ENCODE measurements at places on chromosomes 3 and 15.

DNA sequence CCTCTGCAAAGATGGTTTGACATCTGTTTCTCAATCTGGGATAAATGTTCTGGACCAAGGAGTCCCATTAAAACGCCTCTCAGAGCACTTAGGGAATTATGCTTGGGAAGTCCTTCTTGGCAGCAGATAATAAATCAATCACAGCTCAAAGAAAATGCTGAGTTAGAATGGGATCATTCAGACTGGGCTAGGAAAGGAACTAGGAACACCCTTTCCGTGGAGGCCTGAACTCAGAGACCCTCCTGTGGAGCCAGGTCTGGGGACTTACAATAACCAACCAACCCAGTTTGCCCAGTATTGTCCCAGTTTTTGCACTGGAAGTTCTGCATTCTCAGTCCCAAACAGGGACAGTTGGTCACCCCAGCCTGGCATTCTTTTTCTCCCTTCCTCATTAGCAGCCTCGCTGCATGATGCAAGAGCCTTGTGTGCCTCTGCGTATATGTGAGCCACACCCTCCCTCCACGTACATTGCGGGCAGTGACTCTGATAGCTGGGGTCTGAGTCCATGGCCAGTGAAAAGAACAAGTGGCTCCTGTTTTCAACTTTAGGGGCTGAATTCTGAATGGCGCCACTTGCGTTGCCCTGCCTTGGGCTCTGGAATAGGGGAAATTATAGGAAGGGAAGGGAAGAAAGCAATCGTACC, 88.7 kb downstream of the SEMA5B start:
- no peak for DNase-seq

DNA sequence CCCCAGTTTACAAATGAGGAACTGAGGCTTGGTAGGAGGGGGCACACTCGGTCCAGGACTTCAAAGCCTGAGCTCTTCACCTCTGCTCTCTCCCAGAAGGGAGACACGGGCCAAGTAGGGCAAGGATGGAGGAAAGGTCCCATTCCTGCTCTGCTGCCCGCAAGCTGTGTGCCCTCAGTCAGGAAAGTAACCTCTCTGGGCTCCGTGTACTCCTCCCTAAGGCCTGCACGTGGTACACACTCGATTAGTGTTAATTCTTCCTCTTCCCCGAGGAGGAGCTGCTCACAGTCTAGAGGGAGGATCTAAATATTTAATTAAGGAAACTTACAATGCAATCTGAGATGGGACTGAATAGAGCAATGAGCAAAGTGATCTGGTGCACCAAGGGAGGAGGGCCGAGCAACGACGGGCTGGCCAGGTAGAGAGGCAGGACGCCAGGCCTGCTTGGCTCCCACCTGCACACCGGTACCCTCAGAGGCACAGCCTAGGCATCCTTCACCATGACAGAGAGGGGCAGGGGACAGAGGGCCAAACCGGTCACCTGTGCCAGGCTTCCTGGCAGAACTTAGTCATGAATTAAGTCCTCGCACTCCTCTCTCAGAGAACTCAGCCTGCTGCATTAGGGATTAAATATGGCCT, 47.2 kb upstream of the IQSEC1 start:
- no peak for DNase-seq

GRCh38 chr3:185825639-185826481, 1.0 kb upstream of the IGF2BP2 start:
- peak; percentile 70 for DNase-seq

DNA sequence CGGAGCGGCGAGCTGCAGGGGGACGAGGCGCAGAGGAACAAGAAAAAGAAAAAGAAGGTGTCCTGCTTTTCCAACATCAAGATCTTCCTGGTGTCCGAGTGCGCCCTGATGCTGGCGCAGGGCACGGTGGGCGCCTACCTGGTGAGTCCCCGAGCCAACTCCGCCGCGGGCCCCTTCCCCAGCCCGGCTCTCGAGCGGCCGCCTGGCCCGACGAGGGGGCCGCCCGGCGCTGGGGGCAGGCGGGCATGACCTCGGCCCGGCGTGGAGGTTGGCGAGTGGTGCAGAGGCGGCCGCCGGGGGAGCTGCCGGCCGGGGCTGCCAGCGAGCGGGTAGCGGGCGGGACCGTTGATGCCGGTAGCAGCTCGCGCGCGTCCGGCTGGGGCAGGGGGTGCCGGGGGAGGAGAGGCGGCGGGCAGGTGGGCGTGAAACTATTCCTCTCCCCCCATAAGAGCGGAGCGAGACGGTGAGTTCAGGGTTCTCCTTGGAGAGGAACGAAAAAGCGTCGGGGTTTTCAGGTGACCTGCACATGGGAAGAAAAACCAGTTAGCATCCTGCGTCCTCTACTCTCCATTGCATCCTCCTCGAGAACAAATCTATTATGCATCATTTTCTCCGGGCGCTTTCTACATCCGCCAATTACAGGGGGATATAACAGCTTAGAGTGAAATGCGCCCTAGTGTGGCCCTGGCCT, 585 bp downstream of the SLCO3A1 start:
- DNase-seq: peak; percentile 53

DNA sequence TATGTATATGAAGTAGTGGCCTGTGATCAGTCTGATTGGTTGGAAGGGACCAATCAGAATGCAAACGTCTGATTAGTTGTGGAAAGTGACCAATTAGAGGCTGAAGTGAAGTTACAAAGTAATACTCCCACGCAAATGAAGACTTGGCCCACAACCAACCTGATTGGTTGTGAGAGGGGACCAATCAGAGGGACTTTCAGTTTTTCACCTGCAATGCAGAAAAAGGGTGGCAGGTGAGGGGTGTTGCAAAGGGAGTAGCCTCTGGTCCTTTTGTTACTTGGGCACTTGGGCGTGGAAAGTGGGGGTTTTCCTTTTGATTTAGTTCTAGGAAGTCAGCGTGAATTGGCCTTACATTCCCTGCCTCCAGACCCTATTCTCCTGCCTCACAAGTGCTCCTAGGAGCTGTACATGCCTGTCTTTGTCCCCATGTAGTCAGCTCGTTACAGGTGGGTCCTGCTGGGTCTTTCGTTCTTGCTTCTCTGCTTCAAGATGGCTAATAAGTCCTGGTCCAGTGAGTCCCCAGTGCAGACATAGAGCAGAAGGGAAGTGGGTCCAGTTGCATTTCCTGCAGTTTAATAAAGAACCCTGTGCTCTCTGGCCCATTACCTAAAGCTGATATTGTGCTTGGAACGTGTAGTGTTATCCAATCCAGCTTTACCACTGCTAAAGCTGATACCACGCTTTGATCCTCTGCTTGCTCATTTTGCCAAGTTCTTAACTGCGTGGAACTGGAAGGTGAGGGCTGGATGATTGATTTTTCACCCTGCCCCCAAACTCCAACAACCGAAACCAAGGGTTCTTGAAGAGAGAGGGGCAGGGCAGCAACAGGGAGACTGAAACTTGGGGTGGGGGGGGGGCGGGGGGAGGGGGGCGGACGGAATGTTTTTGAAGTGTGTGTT, 46.0 kb upstream of the CD47 start:
- no peak for DNase-seq

DNA sequence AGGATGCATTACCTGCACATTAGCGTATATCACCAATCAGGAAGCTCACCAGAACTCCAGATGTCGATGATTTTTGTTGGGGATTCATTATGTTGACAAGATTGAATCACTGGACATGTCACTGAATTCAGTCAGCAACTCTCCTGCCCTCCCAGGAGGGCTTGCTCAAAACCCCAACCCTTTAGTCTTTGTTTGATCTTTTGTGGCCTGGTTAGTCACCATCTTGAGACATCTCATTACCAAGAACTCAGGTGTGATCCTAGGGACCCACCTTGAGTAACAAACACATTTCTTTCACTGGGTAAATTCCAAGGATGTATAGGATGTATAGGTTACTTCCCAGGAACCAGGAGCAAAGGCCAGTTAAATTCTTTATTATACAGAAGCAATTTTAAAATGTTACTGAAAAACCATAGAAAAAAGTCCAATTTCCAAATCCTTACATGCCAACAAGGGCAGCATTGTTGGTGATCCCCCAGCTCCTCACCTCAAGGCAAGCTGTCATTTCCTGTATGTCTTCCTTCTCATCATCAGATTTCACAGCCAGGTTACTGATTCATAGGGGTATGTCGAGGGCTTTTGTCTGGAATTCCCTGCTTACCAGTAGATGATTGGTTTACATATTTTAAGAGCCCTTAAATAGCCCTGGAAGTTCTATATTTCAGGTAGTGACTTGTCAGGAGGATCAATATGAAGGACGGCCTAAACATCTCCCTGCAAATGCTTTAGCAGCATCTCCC, 11.7 kb downstream of the SNRPN start:
- no peak for DNase-seq

DNA sequence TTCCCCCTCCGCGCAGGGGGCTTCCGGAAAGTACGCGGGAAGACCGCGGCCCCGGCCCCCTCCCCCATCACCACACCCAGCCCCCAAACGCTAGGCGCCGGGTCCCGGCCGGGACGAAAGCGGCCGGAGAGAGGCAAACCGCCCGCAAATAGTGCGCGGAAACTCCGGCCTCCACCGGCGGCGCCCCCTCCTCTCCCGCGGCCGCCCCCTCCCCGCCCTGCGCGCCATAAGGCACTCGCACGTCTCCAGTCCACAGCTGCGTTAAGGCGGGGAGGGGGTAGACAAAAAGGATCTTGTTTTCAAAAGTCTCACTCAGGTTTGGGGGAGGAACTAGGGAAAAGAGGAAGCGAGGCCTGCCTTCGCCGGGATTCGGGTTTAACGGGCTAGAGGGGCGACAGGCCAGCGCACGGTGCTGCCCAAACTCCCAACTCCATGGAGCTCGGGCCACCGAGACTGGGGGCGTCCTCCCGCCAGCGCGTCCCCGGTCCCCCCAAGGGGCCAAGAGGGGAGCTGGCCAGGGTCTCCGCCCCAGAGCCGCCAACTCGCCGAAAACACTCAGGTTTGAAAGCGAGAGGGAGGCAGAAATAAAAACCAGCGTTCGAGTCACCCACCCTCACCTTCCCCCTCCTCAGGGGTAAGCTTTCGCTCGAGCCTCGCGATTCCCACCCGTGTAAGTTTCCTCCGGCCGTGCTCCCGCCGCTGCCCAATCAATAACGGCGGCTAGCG, 1.8 kb downstream of the ANP32A start:
- peak; percentile 56 for DNase-seq
